ENCODE measurements at places on chromosomes 5 and 9.
A peak's percentile ranks its signal among the peaks of the same experiment; 100 is the strongest.

DNA sequence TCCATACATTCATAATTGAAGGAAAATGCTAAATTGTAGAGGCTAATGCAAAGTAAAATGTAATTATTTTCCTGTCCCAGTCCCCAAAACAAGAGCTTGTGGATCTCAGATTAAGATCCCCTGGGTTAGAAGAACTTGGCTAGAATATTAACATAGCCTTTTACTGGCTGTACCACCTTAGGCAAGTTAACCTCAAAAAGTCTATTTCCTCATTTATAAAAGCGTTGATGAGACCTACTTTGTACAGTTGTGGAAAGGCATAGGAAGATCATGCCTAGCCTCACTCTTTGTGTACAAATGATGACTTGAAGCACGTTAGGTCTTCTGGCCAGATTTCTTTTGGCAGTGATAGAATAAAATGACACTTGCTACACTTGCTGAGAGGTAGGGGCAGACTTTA, 97.2 kb downstream of the F2RL2 start:
- no peak for DNase-seq

- no peak for DNase-seq
Measured at GRCh38 chr5:78974011-78974410, 11.1 kb downstream of the ARSB start.

GRCh38 chr9:94145640-94146039, 61.4 kb downstream of the PTPDC1 start:
- no peak for DNase-seq

- DNase-seq, result no peak
Measured at GRCh38 chr5:172901788-172902496, 57.3 kb upstream of the RPL26L1 start.

- peak; percentile 72 for DNase-seq
Measured at GRCh38 chr5:71937921-71938698, 169.2 kb upstream of the MAP1B start.

DNA sequence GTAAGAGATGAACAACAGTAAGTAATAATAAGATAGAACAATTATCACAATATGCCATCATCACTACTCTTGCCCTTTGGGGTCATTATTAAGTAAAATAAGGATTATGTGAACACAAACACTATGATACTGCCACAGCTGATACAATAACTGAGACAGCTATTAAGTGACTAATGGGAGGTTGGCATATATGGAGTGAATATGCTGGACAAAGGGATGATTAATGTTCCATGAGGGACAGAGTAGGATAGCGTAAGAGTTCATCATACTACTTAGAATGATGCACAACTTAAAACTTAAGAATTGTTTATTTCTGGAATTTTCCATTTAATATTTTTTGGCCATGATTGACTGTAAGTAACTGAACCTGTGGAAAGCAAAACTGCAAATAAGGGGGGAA, 16.6 kb downstream of the POU5F2 start:
- DNase-seq, result no peak

- no peak for DNase-seq
Measured at GRCh38 chr5:61823065-61823464, 482.9 kb upstream of the KIF2A start.

DNA sequence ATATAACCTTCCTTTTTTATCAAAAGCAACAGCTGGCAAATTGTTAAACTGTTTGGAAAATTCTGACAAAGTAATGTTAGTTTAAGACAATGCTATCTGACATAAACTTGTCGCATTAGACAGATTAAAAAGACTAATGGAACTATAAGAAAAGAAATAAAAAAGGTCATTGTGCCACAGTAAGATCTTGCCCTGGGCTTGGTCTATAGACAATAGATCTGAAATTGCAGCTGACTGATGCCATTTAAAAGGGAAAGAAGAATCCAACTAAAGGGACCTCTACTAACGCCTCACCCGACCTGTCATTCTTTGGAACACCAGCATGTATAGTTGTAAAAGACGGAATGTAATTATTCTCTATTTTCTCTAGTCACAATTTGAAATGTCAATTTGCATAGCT, 644.4 kb upstream of the GRAMD2B start:
- no peak for DNase-seq

- DNase-seq, result no peak
Measured at GRCh38 chr5:94402096-94402495, 216.3 kb downstream of the KIAA0825 start.

GRCh38 chr5:146582051-146582596, 66.1 kb upstream of the GPR151 start:
- DNase-seq, result no peak

- no peak for DNase-seq
Measured at GRCh38 chr5:160802592-160802991, 49.4 kb downstream of the ATP10B start.

DNA sequence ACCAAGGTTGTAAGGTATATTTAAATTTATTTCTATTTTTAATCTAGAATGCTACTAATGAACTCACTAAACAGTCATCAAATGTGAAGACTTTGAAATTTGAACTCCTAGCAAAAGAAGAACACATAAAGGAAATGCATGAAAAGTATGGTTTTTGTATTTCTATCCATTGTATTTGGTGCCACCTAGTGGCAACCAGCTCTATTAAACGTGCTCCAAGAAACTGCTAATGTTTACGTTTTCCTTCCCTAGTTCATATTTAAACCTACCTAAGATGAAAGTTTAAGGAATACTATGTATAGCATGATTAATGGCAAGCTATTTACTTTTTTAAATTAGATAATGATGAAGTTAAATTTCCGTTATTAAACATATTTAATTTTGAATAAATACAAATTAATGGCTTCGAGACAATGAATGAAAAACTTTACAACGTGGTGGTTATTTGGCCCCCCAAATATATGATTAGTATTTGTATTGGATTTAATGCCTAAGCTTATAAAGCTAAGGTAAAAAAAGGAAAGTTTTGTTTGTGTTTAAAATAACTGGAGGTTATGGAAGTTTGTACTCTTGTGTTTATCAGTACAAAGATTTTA, 115.9 kb upstream of the SH3GL2 start:
- peak; percentile 47 for DNase-seq

GRCh38 chr9:128636556-128637530, 19.8 kb downstream of the DYNC2I2 start:
- no peak for DNase-seq

GRCh38 chr5:142825378-142826089, 55.4 kb downstream of the ARHGAP26 start:
- DNase-seq, result no peak

GRCh38 chr5:150317048-150318003, 14.6 kb upstream of the ARSI start:
- no peak for DNase-seq

- no peak for DNase-seq
Measured at GRCh38 chr9:133716564-133717112, 21.5 kb downstream of the SARDH start.

DNA sequence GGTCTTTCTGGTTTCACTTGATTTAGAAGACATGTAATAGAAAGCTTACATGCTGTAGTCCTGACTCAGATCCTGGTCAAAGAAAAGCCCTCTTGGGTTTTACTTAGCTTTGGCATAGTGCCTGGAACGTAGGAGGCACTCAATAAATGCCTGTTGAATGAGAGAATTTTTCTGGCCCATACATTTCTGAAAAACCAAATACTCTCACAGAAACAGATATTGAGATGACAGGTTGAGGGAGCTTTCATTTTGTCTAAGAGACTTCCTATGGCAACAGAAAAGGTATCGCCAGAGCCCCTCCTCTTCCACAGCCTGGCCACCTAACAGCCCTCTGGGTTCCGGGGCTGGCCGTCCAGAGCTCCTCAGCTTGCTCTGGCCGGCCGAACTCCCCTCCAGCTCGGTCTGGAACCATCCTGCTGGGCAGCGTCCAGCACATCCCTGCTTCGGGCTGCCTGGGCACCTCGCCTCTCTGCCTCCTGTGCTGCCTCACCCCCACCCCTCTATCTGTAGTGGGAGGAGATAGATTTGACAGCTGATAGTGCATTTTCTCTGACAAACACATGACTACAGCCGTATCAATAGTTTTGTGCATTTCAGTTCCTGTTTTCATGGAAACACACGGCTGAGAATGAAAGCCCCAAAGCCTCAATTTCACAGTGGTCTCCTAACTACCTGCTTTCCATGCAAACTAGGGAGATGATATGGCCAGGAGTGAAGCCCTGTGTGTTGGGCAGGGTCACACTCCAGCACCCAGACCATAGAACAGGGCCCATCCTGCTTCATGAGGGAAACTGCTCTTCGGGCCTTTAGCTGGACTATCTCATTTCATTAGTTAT, 1.1 kb downstream of the IL4 start:
- DNase-seq, result no peak

DNA sequence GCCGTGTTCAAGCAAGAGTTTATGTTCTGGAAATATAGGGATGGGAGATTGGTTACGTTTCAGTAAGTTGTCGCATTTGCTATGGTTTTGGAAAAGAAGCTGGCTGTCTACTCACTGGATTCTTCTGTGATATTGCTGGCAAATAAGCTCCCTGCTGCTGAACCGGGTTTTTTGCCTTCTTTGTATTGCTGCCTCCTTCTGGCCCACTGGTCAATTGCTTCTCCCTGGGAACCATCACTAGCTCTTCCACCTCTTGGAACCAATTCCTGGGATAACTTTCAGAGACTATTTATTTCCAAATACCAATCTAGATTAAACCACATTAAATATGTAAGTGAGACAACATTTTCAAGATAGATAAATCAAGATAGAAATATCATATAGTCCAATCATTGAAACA, 43.0 kb downstream of the NUDT12 start:
- DNase-seq, result no peak

DNA sequence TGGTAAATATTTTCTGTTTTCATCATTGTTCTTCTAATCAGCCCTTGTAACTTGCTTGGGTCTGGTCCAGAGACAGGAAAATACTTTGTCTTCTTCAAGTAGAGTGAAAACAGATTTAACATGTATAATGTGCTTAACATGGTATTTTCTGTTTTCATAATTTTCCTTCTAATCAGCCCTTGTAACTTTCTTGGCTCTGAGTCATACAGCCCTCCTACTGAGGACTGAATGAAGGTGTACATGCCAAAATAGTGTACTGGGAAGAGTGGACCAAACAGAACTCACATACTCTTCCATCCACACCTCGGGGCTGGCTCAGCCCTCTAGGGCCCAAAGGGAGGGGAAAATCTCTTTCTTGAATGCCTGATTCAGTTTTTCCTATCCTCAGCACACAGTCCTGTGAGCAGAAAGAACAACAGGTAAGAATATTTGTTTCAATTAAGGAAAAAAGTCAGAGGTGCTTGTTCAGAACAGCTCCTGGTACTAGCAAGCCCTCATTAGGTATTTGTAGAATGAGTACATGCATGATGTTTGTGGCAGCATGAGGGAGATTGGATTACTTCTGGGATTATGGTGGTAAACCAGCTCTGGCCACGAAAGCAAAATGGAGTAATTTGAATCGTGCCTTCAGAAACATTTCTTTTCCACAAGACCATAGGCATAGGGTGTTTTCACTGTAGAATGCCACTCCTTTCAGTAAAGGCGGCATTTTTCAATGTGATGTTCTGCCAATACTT, 24.2 kb upstream of the MACIR start:
- DNase-seq, result no peak

DNA sequence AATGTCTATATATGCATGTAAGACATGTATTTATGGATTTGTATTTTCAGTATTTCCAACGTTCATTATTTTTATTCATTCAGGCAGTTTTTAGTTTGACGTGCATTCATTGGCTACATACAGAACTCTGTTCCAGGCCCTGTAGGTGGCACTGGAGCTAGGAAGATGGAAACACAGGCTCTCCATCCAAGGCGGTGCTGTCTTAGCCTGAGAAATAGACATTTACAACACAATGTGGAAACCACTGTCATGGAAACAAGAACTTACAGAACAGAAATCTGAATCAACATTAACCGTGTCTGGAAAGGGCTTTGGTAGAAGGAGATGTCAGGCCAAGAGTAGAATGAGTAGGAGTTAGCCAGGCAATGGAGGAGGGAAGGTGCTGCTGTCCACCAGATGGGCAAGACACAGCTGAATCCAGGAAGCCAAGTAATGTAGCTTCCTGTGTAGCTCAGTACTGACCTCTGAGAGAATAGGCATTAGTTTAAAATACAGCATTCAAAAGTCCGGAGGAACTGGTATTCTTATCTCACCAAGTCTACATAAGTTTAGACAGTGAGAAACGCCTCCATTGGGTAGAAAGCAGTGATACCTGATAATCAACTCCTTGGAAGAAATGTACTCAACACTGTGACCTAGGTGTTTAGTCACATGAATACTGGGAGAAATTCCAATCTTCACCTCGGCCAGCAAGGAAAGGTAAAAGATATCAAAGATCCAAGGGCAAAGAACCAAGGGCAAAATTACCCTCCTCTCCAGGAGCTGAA, 388.6 kb upstream of the CDH6 start:
- no peak for DNase-seq

DNA sequence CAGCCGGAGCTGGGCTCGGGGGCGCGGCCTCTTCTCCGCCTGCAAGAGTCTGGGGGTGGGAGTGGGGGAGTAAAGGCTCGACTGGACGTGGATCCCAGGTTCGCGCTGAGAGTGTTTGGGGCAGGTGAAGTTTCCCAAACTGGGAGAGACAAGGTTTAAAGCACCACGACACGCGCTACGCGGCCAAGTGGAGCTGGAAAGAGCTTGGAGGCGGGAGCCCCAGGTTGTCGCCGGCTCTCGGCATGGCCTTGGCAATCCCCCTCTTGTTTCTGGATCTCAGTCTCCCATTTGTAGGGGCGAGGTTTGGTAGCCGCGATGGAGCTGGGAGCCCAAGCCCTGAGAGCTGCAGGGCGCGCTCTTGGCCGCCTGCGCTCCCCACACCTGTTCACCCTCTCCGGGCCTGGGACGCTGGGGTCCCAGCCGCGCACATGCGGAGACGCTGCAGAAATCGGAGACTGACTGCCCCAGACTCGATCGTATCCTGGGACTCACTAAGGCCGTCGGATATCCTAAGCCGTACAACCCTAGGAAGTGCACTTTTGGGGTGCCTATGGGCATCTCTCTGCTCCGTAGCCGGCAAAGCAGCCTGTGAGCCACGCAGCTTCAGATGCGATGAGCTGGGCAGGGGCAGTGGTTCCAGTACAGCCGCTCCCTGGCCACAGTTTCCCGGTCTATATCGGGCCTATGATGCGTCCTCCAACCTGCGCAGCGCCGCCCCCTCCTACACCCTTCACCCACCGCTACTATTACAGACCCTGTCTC, 937 bp downstream of the TMOD1 start:
- DNase-seq, result no peak

DNA sequence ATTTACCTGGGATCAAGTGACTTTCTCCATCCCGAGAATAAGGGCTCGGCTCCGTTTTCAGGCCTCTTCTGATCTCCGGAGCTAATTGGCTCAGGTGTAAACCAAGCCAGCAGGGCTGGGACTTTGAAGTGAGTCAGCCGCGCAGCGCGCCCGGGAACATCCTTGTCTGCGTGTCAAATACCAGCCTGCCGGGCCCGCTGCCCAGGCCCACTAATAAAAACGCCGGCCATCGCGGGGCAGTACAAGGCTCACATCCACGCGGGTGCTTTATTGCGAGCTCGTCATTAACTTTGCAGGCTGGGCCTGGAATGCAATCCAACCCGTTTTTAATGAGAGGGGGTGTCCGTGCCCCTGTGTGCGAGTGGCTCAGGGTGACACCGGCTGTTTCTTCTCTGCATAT, 416.8 kb downstream of the IRX2 start:
- DNase-seq, result no peak

DNA sequence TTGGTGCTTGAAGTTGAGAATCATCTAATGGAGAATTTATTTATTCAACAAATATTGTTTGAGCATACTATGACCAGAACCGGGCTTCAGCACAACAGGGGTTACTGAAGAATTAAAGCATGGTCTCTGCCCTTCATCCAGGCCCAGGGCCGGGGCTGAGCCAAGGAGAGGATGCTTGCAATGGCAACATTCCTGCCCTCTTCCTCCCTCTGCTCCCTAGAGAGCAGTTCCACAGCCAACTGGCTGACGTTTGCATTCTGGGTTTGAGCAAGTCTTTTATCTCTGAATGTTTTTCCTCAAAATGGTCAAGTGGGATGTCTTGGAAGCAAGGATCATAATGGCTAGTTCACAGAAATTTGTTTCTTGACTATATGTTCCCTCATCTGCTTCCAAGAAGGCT, 80.7 kb downstream of the GLDC start:
- DNase-seq, result no peak

Data from NCI-H774 (cell line).